CD4-positive, alpha-beta T cell treated with Interleukin-10 for 1 hour (primary cell): ENCODE measurements at places on chromosomes 1 and 21.
A peak's percentile ranks its signal among the peaks of the same experiment; 100 is the strongest.

- DNase-seq = no peak
These were observed 102.7 kb downstream of the RASAL2 start for GRCh38 chr1:178196631-178197030.

- DNase-seq = no peak
These were observed 31.2 kb upstream of the COL6A2 start for GRCh38 chr21:46066591-46067331.

DNA sequence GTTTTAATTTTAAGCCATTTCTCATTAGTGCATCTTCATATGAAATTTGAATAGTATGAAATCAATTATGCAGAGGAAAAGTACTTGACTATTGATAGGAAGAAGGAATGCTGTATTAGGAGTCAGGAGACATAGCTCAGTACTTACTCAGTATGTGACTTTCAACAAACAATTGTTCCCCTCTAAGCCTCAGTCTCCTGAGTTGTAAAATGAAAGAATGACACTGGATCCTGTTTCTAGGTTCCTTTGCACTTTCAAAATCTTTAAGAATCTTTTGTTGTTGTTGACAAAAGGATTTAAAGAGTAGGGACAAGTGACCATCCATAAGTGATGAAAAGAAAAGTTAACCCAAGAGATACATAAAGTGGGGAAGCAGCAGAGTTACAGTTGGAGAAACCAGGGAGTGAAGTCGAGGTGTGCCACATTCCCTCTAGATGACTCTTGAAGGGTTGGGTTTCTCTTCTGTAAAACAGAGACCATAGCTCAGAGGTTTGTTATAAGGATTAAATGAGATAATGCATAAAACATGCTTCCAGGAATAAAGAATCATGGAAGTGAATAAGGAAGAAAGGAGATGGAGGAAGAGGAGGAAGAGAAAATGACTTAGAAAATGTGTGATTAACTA is 105.7 kb upstream of the KCNJ15 start:
- DNase-seq = no peak

DNA sequence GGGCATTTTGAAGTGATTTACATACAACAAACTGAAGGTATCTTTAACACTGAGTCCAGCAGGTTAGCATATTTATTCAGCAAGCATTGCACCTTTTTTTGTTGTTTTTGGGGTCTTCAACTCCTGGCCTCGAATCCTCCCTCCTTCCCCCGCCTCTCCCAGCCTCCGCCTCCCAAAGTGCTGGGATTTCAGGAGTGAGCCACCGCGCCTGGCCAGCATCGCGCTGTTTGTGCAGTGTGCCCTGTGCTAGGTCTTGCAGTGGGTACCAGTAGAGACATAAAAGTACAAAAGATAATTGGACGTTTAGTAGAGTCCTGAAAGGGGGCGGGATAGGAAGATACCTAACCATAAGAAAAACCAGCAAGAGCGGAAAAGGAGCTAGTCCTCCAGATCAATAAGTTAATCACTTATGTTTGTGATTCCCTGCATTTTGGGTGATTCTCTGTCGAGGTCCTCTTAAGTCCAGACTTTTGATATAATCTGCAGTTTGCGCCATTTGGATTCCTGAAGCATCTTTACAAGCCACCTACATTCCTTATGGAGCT is 111.8 kb downstream of the OSBPL9 start:
- DNase-seq = no peak

- DNase-seq = no peak
These were observed 106.5 kb upstream of the RAB3GAP2 start for GRCh38 chr1:220378571-220379302.

DNA sequence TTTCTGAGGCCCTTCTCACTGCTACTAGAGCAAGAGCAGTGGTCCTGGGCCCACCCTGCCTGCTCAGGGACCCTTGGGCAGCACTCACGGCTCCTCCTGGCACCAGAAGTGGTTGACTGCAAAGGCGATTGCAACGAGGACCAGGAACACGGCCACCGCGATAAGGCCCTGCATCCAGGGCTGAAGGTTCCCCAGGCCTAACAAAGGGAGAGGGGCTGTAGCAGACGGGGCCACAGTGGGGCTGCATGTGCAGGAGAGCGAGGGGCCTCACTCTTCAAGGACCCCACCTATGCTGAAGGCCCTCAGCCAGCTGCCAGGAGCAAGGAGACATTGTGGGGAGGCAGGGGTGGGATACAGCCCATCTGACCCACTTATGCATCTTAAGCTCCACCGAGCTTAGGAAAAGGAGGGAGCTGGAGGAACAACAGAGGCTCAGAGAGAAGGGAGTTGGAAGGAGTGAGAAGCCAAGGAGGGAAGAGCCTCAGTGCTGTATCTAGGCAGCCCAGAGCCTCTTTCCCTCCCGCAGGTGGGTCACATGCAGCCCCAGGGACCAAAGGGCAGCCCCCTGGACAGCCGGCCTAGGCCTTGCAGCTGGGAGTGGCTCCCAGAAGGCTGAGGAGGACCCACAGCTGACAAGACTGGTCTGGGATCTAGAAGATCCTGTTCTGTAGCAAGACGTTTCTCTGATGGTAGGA is 2.5 kb downstream of the PDZK1IP1 start:
- no peak for DNase-seq

DNA sequence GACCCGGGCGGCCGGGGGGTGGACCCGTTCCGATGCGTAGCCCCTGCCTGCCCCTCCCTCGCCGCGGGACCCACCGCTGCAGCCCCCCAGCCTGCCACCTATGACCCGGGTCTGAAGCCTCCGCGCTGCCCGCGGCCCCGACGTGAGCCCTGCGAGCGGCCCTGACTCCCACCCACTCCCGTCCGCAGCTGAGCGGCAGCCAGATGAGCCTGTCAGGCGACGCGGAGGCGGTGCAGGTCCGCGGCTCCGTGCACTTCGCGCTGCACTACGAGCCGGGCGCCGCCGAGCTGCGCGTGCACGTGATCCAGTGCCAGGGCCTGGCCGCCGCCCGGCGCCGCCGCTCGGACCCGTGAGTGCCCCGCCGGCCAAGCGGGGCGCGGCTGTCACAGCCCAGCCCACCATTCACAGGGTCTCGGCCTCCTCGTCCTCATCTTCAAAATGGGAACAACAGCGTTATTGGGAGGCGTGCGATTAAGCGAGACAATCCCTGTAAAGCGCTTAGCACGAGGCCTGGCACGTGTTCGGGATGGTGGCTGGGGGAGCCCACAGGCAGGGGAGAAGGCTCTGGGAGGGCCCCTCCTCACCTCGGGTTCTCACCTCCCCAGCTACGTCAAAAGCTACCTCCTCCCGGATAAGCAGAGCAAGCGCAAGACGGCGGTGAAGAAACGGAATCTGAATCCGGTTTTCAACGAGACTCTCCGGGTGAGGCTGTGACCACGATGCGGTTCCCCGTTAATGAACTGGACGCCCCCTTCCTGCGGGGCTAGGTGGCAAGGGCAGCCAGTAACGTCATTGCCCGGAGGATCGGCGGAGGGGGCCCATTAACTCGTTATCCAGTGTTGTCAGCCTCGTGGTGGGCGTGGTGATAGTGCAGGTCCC is 8.2 kb downstream of the SYTL1 start:
- DNase-seq = peak; percentile 19

DNA sequence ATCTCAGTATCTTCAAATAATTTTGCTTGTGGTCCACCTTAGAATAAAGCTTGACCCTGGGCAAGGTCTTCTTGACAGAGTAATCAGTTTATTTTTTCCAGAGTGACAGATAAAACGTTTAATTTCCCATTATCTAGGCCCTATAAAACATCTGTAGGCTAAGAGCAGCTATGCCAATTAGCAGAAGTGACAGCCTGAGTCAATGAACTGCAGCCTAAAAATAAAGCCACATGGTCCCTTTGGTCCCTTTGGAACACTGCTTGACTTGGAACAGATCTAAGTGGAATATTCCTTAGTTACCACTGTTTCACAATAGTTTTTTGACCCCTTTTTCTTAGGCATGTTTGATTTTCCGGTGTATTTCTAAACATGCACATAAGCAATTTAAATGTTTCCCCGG is 6.3 kb upstream of the RGS13 start:
- no peak for DNase-seq

GRCh38 chr1:151534662-151535278 is 5.3 kb upstream of the TUFT1 start:
- peak; percentile 80 for DNase-seq

DNA sequence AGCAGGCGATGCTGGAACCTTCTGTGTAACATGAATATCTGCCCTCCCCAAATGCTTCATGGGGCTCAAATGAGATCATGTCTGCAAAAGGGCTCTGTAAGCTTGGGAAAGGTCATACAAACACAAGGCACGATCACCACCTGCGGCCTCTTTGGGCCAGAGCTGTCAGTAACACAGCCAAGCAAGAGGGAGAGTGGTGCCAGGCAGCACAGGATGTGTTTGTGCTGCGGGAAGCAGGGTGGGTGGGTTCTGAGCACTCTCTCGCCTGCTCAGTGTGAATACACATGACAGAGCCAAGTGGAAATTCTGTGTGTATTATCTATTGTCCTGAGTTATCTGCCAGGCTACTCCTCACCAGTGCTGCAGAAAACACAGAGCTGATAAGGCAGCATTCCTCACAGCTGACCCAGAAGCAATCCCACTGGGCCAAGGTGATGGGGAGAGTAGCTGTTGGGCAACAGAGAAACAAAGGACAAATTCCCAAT is 101.2 kb downstream of the LAMC2 start:
- no peak for DNase-seq

DNA sequence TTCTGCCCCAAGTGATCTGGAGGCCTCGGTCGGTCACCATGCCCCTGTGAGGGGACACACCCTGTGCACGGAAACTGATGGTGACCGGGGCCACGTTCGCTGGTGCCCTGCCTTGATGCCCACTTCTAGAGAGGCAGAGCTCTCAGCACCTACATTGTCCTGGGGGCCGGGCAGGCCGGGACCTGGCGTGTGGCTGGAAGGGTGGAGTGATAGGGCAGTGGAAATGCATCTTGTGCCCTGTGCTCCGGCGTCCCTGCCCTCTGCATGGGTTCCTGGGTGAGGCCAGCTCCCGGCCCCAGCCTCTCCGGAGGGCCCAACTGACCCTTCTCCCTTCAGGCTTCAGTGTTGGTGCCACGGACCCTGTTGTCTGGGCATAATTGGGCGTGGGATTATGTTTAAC is 11.0 kb upstream of the UMODL1 start:
- DNase-seq = no peak

- DNase-seq = no peak
These were observed 11.2 kb downstream of the ALX3 start for GRCh38 chr1:110059133-110059863.

- peak; percentile 27 for DNase-seq
These were observed 28.7 kb downstream of the RSPH1 start for GRCh38 chr21:42467140-42467983.

- no peak for DNase-seq
These were observed 25.3 kb upstream of the EFHD2 start for GRCh38 chr1:15384301-15384901.

- no peak for DNase-seq
These were observed 565.2 kb downstream of the PTPRU start for GRCh38 chr1:29801561-29801973.

- peak; percentile 89 for DNase-seq
These were observed 1.4 kb upstream of the IRF2BP2 start for GRCh38 chr1:234611225-234611846.

- DNase-seq = no peak
These were observed 59.2 kb downstream of the NPHP4 start for GRCh38 chr1:5933050-5933449.

- DNase-seq = no peak
These were observed 352.5 kb upstream of the VAMP3 start for GRCh38 chr1:7418442-7419080.

DNA sequence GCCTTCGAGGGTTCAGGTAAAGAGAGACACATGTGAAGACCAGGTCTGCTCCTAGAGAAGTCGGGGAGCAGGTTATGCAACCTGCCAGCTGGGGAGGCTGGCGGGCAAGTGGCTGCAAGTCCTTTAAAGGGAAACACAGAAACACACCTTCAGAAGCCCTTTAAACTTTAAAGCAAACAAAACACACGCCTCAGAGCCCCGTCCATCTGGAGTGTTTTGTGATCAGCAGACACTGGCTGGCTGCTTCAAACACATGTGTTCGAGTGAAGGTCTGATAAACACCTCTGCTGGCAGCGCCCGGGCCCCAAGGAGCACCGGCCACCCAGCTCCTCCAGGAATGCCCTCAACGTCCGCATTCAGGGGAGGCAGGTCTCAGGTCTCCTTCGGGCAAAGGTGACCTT is 15.2 kb downstream of the RIPK4 start:
- DNase-seq = no peak

DNA sequence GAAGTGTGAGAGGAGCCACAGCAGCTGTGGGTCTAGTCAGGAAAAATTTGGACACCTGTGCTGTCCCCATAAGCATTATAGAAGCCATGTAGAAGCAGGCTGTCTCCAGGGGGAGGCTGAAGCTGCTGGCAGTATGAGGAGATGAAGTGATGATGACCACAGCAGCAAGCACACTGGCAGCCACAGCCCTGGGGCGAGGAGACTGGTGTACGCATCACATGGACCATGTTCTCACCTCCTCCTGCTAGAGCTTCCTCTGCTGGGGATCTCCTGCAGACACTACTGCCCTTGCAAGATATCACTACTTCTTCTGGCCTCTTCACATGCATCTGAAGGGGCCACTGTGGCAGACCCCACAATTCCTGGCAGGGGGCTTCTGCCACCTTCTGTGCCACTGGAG is 33.8 kb upstream of the CREG1 start:
- no peak for DNase-seq

DNA sequence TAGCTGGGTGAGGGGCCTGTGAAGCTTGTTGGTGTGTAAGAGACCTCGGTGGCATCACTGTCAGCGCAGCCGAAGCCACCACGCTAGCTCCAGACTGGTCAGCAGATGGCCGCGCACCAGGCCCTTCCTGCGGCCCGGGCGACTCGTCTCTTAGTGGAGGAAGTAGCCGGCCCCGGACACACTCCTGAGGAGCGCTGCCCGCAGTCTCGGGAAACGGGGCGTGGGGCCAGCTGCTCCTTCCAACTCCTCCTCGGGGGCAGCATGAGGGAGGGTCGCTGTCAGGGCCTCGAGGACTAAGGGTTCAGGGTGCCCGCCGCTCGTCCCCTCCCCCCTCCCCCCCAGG is 20.4 kb downstream of the H3-3A start:
- no peak for DNase-seq

DNA sequence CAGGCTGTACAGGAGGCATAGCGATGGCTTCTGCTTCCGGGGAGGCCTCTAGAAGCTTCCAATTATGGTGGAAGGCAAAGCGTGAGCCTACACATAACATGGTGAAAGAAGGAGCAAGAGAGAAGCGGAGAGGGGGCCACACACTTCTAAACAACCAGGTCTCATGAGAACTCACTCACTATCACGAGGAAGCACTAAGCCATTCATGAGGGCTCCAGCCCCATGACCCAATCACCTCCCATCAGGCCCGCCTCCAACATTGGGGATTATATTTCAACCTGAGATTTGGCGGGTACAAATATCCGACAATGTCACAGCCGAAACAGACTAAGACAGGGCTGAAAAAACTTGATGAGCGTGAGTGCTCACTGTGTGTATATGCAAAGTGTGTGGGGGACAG is 89.3 kb upstream of the CNIH3 start:
- DNase-seq = no peak

- no peak for DNase-seq
These were observed 6.8 kb upstream of the RXRG start for GRCh38 chr1:165451691-165452090.

GRCh38 chr1:158735848-158736247 is 15.3 kb upstream of the OR6K3 start:
- no peak for DNase-seq

GRCh38 chr21:40631211-40631610 is 215.7 kb downstream of the DSCAM start:
- DNase-seq = no peak

- DNase-seq = no peak
These were observed 29.7 kb downstream of the SSBP3 start for GRCh38 chr1:54376430-54377039.
